Umbilical cord (tissue), 2 donors: ENCODE measurements at places on chromosomes 2 and 18.

DNA sequence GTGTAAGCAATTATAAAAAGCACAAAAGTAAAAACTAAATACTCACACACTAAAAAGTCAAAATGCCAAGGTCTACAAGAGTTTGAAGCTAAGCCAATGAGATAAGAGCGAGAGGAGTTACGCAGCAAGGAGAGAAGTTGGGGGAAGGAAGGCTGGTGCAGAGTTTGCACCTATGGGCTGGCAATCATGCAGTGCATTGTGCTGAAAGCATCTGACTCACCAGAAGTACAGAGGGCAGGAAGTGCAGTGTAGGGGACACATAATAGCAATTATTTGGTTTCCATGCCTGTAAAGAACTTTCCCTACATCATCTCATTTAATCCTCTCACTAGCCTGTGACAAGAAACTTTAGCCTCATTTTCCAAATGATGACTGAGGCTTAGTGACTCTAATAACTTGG is 142.7 kb upstream of the KYNU start:
- DNase-seq, result no peak

- DNase-seq, result no peak
These were observed 33.3 kb downstream of the CNGA3 start for GRCh38 chr2:98379311-98380202.

GRCh38 chr18:39188278-39188677 is 1622.7 kb upstream of the CELF4 start:
- no peak for DNase-seq

DNA sequence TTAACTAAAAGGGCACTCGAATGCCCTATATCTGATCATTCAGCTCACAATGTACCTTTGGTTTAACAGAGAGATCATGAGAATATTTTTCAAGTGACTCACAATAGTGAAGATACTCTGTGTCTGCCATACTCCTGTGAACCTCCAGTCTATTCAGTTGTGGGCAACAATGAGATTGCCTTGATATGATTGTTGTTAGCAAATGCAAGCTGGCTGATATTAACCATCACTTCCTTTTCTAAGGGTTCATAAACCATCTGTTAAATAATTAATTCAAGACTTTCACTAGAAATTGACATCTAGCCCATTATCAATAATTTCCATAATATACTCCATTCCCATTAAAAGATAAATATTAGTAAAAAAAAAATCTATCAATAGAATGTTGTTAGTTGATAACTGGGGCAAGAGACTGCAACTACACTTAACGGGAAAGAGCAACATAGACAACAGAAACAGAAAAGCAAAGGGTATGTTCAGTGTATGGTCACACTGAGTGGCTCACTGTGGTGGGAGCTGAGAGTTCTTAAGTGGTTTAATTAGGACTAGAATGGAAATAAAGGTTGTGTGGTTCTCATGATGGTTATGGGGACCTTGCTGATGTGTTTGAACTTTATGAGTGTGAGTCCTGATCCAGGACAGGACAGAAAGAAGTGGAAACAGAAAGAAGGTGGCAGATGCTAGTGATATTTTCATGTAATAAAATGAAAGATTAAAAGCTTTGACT is 11.9 kb downstream of the IL18RAP start:
- DNase-seq, result no peak

- no peak for DNase-seq
These were observed 96.1 kb downstream of the PID1 start for GRCh38 chr2:229174794-229175496.

GRCh38 chr2:227578642-227579041 is 20.1 kb upstream of the SCYGR2 start:
- DNase-seq, result no peak

DNA sequence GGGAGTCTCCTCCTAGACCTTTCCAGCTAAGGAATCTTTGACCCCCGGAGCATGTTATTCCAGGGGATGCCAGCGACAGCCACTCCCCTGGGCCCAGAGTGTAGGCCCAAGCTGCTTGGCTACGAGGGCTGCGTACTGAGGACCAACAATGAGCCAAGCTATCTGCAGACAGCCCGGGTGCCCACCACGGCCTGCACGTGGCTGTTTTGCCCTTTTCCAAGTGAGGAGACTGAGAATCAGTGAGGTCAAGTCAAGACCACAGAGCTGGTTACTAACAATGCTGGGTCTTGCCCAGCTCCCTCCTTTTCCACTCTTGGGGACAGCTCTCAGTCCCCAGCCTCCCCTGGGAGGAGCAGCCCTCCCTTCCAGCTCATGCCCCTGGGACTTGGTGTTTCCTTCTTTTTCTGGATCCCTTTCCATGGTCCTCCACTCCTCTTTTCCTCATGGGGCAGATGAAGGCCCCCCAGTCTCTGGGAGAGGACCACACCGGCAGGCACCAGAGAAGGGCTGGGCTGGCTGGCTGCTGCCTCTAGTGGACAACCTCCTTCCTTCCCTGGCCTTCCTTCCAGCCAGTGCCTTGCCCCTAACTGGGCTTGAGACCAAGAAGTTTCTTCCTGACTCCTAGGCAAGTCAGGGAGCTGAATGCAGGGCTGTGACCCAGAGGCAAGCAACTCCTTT is 550 bp upstream of the MALL start:
- DNase-seq, result peak; percentile 45

DNA sequence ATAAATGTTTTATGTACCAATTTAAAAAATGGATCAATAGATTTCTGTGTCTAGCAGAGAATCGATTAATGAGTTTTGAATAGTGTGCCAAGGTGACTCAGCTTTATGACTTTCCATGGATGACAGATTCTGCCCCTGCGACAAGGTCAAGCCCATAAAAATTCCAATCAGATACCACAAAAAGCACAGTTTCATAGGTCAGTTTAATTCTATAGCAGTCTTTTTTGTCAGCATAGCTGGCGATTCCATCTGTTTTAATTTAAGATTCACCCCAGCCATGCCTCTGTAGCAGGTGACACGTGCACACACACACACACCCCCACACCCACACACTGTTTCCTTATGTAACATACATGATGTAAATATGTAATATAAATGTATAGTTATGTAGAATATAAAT is 28.9 kb downstream of the RAB31 start:
- no peak for DNase-seq

GRCh38 chr2:9919512-9919911 is 32.0 kb upstream of the GRHL1 start:
- no peak for DNase-seq

- no peak for DNase-seq
These were observed 120.2 kb downstream of the FEZ2 start for GRCh38 chr2:36477746-36478145.

DNA sequence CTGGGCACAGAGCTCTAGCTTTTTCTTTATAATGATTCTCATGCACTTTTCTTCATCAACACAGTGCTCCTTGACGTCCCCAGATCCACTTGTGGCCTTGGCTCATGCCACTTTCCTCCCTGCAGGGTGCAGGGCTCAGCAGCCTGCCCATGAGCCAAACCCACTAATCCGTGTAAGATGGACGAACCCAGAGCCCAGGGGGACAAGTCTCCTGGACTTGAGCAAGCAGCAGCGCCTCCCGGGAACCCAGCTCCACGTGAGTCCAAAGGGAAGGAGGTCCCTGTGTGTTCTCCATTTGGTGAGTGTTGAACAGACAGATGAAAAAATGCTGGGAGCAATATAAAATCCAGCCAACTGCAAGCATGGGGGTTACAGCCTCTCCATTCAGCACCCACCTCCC is 470.6 kb upstream of the HS6ST1 start:
- no peak for DNase-seq

- DNase-seq, result no peak
These were observed 133.2 kb upstream of the TMEM18 start for GRCh38 chr2:810397-810796.

DNA sequence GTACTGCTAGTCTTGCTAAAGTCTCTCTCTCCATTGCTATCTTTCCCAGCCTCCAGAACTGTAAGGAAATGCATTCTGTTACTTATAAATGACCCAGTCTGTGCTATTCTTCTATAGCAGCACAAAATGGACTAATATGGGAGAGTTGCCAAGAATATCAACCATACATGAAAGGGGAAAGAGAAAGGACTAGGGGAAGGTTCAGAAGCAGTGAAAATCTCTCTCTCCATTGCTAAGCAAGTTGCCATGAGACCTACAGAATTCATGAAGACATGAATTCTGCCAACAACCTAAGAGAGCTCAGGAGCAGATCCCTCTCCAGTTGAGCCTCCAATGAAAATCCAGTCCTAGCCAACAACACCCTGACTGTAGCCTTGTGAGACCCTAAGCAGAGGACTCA is 3.6 kb upstream of the TRABD2A start:
- DNase-seq, result no peak

- no peak for DNase-seq
These were observed 30.2 kb downstream of the XDH start for GRCh38 chr2:31384351-31384750.

DNA sequence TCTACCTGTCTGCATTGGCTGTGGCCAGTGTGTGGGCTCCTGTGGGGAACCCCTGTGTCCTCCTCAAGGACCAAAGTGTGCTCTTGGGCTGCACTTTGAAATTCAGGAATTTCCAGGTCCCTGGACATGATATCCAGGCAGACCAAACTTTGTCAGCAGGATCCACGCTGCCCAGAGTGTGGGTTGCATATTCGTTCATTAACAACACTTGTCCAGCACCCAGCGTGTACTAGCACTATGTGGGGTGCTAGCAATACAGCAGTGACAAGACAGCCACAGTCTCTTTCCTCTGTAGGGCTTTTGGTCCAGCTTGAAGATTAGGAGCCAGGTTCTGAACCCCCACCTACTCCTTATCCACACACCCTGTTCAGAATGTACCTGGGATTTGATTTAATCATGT is 304.5 kb downstream of the ZNF521 start:
- no peak for DNase-seq

GRCh38 chr2:101751875-101752619 is 54.5 kb downstream of the MAP4K4 start:
- DNase-seq, result no peak

- DNase-seq, result no peak
These were observed 318 bp downstream of the TYW5 start for GRCh38 chr2:199955007-199955338.

- DNase-seq, result peak; percentile 28
These were observed 130.2 kb upstream of the ACVR2A start for GRCh38 chr2:147714582-147714981.

DNA sequence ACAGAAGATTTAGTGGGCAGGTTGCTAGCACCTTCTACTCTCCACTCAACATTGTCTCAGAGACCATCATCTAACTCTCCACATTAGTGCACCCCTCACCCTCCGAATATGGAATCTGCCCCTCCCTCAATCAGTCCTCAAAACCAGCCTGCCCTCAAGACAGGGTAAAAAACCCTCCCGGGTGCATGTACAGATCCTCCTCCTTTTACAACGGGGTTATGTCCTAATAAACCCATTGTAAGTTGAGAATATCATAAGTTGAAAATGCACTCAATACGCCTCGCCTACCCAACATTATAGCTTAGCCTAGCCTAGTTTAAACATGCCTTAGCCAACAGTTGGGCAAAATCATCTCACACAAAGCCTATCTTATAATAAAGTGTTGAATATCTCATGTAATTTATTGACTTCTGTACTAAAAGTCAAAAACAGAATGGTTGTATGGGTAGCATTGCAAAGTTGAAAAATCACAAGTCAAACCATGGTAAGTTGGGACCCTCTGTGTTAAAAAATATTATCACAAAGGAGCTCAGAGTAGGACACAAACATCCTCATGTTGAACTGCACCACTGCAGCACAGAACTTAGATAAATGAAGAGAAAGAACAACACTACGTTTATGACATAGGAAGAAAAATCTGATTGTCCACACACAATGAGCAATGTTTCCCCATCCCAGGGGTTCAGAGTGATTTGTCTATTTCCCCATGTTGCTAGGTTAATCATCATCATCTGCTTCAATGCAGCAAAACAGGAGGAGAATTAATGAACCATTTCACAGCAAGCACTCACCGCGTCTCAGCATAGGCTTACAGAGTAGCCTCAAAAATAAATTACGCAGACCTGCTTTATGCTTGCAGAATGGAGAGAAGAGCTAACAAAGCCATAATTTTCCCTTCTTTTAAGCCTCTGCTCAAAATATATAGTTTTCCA is 184.1 kb upstream of the ARL4C start:
- no peak for DNase-seq

DNA sequence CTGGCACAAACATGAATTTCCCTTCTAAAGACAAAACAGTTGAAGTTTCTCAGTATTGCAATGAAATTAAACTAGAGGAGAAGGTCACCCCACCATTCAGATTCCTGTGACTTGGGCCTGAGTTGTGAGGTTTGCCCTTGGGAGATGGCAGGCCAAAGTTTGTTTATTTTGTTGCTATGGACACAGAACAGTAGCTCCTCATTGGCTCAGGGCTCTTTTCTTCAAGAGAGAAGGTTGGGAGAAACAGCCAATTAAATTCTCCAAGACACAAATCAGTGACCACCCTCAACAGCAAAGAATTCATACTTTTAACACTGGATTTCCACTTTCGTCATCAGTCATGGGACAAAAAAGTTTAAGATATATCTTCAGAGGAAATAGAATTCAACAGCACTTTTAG is at the start of gene FLACC1:
TSS of gene FLACC1 (minus strand) at position 125 of the 400 bp plus-strand sequence. CDS start 5,941 bp downstream, outside the sequence.
- peak; percentile 80 for DNase-seq

- peak; percentile 63 for DNase-seq
These were observed 2.1 kb downstream of the CNTNAP5 start for GRCh38 chr2:124027182-124027581.

DNA sequence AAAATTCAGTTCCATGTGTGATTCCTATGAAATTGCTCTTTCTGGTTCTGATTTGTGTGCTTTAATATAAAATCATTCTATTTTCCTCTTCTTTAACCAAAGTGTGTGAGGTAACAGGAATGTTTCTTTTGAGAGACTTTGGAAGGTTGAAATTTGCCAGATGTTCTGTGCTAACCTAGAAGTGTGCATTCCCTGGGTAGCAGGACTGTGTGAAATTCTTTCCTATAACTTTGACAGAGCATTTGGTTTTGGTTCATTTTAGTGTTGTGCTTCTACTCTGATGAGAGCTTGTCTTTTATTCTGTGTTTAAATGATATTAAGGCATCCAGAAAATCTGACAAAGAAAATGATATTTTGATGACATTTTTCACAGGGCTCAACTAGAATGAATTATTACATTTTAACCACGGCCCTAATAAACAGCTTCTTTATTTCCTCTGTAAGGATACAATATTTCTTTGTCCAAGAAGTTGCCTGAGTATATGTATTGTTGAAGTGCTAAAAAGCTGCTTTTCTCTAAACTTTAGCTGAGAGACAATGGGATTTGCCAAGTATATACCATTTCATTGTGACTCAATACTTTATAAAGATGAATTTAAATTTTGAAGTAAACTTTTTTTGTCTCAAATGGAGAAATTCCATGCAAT is 34.7 kb upstream of the DLX1 start:
- peak; percentile 54 for DNase-seq

DNA sequence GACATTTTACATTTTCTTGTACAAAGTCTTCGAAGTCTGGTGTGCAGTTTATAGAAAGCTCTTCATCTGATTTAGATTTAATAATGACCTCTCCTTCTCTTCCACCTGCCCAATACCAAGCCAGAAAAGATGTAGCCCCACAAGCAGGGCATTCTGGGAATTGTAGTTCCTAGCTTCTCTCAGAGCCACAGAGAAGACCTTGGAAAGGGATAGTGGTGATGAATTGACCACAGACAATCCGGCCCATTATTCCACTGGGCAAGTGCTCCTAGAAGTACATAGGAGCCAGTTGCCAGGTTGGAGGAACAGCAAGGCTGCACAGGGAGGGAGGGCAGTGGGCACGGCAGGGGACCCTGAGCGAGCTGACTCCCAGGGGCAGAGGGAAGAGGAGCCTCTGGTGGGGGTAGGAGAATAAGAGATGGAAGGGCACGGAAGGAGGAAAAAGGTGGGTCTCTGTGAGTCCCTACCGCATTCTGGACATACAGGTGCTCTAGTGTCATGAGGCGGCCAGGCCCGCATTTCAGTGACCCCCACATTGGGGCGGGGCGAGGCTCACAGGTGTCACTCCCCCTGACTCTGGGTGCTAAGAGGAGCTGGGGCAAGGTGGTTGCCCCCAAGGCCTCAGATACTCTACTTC is 152.5 kb upstream of the HAAO start:
- no peak for DNase-seq
